ENCODE measurements at places on chromosomes 2 and 18.
A peak's percentile ranks its signal among the peaks of the same experiment; 100 is the strongest.

DNA sequence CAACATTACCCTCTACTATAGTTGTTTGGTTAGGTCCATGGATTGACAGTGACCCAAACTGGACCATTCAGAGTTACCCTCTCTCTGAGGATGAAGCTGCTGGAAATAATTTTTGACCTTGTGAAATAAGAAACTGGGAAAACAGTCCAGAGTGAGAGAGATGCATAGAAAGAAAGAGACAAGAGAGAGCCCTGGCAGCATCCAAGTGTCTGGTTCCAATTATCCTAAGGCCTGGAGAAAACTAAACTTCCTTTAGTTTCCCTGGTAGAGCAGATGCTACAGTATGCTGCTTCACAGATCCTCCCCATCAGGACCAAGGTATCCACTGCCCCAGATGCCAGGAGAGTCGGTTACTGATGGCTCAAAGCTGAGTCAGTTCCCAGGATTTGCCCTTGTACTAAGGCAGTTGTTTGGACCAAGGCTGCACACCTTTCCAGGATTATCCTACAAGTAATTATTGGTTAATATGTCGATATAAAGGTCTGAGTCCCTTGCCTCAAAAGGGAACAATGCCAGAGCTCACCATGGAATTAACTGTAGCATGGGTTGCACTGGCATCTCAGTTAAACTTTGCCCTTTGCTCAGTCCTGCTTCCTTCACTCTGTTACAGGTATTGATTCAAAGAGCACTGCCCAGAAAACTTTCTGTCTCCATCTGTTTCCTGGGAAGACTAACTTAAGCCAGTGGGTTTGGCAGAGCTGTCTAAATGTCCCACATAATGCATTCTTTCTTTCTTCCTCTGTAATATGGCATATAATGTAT, 14.6 kb upstream of the CHN1 start:
- peak; percentile 23 for DNase-seq

DNA sequence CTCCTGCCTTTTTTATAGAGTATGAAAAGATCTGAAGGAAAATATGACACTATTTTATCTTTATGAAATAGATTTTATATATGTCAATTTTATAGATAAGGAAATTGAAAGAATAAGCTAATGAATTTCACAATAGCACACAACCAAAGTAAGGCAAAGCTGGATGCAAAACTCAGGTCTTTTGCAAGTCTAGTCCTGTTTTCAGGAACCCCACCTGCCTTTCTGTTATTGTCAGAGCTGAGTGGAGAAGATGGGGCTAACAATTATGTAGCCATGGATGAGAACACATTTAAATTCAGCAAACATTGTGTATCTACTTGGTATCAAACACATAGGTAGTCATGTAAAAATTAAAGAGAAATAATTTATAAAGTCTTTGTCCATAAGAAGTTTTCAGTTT, 161.5 kb upstream of the ZEB2 start:
- no peak for DNase-seq

DNA sequence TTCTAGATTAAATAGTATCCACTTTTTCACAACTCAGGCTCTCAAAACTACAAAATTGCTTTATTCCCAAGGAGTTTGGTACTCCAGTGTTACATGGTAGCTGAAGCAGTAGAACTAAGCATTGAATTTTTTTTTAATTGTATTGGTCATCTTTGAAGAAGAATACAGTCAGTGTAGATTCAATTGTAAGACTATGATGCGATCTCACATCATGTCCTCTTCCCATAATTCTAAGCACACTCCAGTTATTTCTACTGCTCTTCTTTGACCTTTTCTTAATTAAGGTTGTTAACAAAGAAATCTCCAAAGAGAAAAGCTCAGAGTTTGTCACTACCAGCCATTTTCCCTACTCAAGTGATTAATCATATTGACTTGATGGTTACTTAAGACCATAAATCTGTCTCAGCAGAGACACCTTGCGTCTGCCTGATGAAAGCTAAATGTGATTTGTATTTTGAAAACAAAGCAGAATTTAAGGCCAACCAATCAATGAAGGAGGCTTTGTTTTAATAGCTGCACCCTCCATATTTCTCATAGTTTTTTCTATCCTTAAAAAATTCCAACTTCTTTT, 130.2 kb downstream of the DTNA start:
- DNase-seq = no peak

GRCh38 chr2:42032745-42033144, 15.1 kb upstream of the PKDCC start:
- no peak for DNase-seq

- no peak for DNase-seq
Observed at GRCh38 chr2:60945341-60945740, 64.0 kb downstream of the REL start.

- DNase-seq = no peak
Observed at GRCh38 chr2:196336715-196337114, 165.3 kb upstream of the STK17B start.

DNA sequence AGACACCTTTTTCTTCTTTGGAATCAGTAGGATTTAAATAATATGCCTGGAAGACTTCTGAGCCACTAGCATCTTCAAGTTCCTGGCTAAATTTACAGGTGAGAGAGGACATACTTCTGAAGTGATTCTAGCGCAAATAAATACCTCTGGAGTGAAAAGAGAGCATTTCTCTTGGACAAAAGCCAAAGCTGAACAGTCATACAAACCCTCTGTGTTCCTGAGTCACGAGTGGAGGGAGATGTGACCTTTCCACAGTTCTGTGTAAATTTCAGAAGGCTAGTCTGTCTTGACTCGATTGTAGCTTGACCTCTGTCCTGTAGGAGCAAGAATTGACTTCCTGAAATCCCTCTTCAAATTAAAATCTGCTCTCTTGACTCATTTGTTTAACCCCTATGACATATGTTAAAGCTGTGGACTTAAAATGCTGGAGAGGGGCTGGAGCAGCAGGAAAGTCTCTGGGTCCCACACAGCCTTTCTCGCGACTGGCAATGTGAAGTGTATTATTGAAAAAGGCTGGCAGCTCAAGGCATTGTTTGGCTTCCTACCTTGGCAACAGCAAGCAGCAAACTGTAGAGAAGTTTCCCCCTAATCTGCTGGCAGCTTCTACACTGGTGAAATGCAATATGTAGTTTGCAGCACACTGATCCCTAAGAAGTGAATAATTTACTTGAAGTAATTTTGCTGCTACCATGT, 79.6 kb upstream of the GCFC2 start:
- DNase-seq = no peak

GRCh38 chr18:49170145-49170544, 219.4 kb upstream of the SMAD7 start:
- DNase-seq = no peak

DNA sequence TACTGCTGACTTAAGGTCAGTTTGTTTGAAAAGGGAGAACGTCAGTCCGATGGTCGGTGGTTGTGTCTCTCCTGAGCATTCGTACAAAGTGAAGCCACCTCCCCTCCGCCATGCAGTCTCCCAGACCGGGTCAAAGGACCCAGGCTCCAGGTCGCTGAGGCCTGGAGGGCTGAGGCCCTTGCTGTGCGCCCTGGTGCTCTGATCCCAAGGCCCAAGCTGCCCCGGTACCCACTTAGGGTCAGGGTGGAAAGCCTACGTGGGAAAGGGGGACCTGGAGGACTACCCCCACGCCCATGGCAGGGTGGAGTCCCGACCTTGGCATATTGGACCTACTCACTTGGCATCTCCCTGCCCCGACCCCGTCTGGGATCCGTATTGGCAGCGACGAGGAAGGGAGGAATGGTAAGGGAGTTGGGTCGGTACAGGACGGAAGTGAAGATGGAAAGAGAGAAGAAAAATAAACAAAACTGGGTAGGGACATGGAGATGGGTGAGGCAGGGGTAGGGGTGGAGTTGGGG, 8.0 kb upstream of the SIX3 start:
- no peak for DNase-seq

DNA sequence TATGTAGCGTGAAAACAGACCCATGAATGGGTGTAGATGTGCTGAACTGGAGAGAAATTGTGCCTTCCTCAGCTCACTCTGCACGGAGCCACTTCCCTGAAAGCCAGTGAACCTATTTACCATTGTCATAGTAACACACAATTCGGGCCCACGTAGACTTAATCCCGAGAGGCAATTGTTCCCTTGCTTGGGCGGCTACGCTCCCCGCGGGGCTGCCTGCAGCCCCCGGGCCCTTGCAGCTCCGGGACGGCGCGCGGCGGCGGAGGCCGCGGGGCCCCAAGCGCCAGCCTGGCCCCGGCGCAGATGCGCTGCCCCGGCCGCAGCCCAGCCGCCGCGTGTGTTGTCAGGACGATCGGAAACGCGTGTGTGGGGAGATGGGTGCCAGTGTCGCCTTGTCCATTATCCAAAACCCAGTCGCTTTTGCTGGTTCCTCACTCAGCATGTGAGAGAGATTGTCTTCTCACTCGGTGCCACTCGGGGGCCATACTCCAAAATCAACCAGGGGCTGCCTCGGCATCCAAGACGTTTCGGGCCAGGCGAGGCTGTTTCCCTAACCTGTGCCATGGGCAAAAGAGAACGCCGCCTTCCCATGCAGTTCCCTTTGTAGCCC, 17.9 kb upstream of the LRRTM1 start:
- no peak for DNase-seq

DNA sequence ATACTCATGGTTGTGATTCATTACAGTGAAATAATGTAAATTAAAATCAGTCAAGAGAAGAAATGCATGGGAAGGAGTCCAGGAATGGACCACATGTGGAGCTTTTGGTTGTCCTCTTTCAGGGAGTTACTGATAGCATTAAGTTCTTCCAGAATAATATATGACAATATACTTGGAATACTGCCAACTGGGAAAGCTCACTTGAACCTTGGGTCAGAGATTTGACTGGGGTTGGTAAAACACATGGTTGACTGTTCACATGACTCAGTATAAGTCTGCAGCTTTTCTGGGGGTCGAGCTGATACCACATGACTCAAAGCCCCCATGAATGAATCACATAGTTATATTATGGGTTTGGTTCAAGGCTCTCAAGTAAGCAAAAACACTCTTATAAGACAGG, 1109.0 kb upstream of the CHAC2 start:
- no peak for DNase-seq

DNA sequence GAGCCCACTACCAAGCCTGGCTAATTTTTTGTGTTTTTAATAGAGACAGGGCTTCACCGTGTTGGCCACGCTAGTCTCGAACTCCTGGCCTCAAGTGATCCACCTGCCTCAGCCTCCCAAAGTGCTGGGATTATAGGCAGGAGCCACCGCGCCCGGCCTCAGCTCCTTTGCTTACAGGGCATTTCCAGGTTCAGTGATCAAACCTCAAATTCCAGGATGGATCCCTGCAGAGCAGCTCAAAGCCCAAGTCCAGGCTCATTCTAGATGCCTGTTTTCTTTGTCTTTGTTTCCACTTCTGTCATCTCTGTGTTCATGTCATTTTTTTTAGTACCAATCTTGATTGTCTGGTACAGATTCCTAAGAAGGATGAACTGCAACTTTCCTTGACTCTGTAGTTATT, 41.9 kb downstream of the TNFRSF11A start:
- DNase-seq = no peak

GRCh38 chr2:228407821-228408220, 226.3 kb upstream of the SPHKAP start:
- no peak for DNase-seq

DNA sequence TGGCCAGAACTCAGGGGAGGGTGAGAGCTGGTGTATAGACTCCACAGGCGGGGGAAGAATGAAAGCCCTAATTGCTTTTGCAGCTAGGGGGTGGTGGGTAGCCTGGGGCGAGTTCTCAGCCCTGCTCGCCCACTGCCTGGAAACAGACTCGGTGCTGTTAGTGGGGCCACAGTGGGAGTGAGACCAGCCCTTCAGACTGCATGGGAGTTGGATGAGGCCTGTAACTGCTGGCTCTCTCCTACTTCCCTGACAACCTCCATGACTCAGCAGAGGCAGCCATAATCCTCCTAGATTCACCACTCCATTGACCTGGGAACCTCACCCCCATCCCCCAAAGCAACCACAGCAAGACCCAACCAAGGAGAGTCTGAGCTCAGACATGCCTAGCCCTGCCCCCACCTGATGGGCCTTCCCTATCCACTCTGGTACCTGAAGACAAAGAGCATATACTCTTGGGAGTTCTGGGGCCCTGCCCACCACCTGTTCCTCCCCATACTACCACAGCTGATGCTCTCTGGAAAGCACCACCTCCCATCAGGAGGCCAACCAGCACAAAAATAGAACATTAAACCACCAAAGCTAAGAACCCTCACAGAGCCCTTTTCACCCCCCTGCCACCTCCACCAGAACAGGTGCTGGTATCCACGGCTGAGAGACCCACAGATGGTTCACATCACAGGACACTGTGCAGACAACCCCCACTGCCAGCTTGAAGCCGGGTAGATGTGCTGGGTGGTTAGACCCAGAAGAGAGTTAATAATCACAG, 226.3 kb downstream of the EIPR1 start:
- peak; percentile 51 for DNase-seq

DNA sequence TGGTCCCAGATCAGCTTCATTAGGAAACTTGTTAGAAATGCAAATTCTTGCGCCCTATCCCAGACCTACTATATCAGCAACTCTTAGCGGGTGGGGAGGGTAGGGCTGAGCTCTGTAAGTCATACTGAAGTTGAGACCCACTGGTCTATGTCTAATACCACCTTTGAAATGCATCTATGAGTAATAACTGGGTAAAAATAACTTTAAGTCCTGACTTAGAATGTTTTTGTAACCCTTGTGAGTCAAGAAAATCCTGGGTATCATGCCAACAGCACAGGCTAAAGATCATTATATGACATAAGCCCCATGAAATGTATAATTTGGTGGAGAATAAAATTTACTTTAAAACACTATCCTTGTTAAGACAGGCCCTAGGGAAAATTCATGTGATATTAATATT, 41.4 kb downstream of the PRKD3 start:
- no peak for DNase-seq

GRCh38 chr2:111219734-111220505, 99.2 kb downstream of the BCL2L11 start:
- no peak for DNase-seq

GRCh38 chr2:118333664-118334063, 245.4 kb downstream of the INSIG2 start:
- no peak for DNase-seq

DNA sequence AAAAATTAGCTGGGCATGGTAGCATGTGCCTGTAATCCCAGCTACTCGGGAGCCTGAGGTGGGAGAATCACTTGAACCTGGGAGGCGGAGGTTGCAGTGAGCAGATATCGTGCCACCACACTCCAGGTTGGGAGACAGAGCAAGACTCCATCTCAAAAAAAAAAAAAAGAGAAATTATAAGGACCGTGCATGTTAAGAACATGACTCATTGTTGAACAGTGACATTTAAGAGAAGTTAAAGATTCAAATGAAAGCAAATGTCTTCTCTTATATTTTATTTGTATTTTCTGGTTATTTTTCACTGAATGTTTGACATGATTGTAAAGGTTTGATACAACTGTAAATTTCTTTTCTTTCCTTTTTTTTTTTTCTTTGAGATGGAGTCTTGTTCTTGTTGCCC, 69.6 kb downstream of the APLF start:
- no peak for DNase-seq

Measured in muscle of leg (tissue), 16 donors.